ENCODE measurements at places on chromosomes 1 and 21.
A peak's percentile ranks its signal among the peaks of the same experiment; 100 is the strongest.

- no peak for DNase-seq
These were observed 328.0 kb upstream of the B3GALT2 start for GRCh38 chr1:193514397-193514796.

DNA sequence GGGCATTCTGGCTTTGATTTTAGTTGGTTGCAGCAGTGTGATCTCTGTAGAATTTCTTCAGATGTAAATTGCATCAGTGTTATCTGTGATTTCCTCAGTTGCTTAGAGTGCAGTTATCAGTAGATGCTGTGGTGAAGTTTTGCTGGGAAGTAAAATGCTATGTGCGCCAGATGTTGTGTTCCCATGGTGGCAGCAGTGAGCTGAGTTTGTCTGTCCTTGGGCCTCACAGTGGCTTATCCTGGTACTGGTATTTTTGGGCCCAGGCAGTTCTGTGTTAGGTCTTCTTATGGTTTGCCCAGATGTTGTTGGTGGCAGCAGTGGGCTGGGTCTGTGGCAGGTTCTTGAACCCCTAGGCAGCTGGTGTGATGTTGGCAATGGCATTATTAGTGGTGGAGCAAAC, 1242.1 kb downstream of the PLA2G4A start:
- no peak for DNase-seq

GRCh38 chr1:18279351-18280074, 171.9 kb downstream of the IGSF21 start:
- DNase-seq: no peak

DNA sequence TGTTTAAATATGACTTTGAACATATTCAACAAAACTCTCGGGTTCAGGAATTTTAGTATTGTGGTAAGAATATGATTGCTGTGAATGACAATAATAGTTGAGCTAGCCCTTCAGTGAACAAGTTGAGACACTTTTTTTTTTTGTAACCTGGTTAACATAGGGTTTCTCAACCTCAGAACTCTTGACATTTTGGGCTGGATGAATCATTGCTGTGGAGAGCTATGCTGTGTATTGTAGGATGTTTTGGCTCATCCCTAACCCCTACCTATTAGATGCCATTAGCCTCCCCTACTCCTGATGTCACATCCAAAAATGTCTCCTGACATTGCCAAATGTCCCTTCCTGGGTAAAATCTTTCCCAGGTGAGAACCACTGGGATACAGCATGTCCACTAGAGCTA, 113.7 kb downstream of the RUNX1 start:
- no peak for DNase-seq

- DNase-seq: no peak
These were observed 9.5 kb upstream of the RNF186 start for GRCh38 chr1:19824541-19824940.

DNA sequence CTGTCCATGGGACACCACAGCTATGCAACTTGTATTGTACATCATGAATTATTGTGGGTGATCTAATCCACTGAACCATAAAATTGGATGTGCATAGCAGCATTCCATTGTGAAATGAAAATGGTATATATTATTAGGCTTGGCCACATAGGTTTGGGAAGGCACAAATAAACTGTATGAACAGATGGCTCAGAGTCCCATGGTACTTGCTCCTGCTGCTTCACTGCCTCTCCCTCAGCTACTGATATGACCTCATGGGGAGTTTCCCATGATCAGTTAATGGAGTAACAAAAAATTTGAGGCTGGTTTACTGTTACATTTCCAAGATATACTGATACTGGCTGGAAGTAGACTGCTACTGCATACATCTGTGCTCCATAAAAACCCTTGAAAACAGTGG, 152.7 kb upstream of the NEGR1 start:
- no peak for DNase-seq

- DNase-seq: no peak
These were observed 11.5 kb downstream of the YBEY start for GRCh38 chr21:46297338-46298271.

DNA sequence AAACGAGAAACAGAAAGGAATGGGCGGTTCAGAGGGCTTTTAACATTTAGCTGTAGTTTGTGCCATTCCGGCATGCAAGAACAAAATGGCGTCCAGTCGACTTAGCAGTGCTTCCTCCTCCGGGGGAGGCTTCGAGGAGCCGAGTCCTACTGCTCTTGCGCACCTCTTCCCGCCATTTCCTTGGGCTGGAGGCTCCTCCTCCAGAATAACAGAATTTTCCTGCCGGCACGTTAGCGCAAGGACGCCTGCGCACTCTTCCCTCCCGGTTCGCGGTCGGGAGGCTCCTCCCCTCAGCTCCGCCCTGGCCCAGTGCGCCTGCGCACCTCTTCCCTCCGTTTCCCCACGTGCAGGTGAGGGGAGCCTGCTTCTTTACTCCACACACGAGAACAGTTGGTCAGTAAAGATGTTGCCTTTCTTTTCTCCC, 1.0 kb downstream of the DMRTB1 start:
- no peak for DNase-seq

DNA sequence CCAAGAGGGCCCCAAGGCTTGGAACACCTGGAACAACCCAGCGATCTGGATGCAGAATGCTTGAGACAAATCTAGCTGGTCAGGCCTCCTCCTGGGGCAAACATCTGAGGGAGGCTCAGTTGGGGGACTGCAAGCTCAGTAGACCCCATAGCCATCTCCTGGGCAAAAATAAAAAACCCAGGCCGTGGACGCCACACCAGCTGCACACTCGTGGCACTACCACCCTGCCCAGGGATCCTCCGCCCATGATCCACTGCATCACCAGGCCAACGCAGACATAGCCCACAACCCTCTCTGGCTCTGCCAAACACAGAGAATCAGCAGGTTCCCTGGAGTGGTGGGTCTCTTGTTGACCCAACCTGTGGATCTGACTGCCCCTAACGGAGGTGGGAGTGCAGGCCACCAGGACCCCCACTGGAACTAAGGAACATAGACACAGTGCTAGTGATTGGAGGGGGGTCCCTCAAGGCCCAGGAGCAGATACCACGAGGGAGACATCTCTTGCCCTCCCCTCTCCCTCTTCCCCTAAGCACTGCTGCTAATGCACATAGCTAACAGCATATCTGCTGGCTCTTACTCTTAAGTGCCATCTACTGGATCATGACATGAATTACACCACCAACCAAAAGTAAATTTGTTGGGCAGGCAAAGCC, 147.2 kb downstream of the CHD1L start:
- DNase-seq: no peak

DNA sequence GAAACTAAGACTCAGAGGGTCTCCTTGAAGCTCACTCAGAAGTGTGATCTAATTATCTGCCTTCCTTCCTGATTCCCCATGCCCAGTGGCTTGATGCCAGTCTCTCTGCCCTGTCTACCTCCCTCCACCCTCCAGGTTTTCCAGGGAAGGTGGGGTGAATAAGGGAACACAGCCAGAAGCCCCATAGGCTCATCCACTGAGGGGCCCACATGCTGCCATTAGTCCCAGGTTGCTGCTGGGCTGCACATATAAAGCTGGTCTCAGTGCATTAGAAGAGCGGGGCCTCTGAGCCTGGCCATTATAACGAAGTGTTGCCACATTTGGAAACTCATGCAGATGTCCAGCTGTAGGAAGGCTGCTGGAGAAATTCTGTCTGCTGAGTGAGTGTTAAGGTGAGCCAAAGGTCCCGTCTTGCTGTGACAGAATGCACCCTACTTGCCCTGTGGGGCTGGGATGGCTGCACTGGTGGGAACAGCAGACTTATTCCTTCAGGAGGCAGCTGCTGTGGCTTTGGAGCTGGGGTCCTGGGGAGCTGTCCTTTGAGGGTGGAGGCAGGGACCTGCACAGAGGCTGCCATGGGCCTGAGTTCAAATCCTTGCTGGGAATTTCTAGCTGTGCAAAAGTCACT, 2.9 kb downstream of the ADORA1 start:
- no peak for DNase-seq

DNA sequence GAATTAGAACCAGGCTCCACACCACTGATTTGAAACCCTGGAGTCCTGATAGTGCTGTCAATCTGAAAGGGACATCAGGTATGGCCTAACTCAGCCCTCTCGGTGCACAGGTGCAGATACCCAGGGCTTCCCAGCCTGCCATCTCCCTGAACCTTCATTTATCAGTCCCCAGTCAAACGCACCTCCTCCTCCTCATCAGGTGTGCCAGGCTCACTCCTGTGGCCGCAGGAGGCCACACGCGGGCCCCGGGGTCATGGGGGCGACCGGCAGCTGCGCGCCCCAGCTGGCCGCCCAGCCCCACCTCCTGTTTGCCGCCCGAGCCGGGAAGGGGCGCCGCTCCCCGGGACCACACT, 572 bp downstream of the FUCA1 start:
- no peak for DNase-seq

- no peak for DNase-seq
These were observed 77.5 kb downstream of the FMN2 start for GRCh38 chr1:240169188-240169587.

DNA sequence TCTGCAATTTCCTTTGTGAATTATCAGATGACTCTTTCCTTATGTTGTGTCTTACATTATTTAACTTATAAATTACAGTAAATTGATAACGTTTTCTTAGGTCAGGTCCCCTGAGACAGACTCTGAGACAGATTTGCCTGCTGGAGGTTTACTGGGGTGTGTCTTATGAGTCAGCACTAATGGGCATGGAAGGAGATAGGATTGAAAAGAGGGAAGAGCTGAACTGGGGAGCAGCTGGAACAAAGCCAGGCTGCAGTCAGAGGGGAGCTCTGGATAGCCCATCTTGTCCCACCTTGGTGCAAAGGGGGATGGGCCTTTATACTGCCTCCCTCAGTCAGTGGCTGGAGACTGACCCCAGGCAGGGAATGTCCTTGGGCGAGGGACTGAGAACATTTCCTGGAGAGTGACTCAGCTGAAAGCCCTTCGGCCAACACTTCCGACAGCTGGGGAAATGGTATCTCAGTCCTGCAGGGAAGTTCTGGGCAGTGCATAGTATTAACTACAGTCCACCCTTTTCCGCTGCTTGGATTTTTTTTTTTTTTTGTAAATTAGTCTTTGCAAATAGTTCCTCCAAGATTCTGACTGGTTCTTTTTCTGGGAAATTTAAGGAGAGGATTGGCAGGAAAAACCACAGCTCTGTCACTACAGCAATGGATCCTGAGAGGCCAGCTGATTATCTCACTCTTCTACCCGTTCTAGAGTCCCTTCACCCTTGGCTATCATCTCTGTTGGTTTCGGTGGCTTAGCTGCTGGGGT, 39.1 kb upstream of the CDC42BPA start:
- peak; percentile 86 for DNase-seq

DNA sequence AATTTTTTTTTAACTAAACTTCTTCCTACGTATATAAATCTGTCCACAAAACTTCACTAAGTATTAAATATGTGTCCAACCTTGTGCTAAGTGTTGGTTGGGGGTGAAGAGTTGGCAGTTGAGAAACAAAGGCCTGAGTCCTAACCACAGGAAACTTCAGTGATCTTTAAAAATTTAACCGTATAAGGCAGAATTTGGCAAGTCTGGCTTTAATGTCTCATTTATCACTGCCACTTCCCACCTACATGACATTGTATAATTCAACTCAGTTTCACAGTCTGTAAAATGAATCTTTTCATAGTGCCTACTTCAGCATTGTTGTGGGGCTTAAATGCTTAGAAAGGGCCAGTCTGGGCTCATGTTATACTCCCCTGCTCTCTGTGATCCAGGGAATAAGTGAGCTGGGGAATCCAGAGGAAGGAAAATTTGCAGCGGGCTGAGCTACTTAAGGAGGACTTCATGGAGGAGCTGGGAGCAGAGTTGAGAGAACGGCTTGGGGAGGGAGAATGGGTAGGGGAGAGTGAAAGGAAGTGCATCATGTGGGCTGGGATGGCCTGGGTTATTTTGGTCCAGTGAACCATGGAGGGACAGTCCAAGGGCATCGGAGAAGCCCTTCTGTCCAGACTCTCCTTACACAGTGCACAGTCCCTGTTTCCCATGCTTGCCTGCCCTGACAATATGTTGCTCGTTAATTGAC, 14.5 kb downstream of the IFNAR2 start:
- DNase-seq: no peak

DNA sequence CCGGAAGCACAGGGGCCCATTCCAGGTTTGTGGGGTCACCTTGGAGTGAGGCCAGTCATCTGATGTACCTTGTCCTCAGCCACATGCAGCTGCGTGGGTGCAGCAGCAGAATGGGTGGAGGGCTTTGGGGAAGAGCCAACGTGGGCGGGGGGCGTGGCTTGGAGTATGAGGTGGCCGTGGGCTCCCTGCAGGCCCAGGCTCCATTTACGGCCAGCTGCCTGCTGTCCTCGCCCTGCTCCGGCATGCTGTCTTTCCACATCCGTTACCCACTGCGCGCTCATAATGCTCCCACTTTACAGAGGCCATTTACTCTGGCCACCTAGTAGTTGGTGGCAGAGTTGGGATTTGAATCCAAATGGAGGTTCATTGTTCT, 27.8 kb upstream of the TINAGL1 start:
- no peak for DNase-seq

DNA sequence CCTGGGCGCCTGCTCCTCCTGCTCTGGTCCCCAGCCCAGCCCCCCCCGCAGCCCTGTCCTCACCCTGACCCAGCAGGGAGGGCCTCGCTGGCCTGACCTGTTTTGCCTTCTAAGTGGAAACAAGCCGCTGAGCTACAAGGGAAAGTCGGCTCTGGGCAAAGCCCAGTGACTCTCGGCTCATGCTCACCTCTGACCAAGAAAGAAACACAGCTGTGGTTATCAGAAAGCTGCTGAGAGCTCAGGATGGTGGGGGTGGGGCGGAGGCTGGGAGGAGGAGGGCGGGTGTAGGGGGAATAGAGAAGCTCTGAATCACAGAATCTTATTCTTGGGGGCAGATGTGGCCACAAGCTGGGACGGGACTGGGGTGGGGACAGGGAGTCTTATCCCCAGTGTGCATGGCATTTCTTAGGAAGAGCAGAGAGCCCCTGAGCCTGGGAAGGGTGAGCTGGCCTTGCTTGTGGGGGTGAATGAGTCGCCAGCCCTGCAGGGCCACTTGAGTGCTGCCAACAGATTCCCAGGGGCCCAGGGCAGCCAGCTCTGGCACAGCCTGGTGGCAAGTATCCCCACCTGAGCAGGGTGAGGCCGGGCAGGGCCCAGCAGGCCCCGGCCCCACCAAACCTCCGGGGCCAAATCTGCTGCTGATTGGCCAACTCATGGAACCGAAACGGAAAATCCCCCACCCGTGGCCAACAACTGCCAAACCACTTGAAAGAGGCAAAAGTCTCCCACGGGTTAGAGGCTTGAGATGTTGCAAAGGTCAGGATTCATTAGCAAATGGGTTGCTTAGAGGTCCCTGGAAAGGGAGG, 120.6 kb downstream of the SPSB1 start:
- peak; percentile 78 for DNase-seq

GRCh38 chr1:201721082-201722049, 107.6 kb upstream of the IPO9 start:
- DNase-seq: no peak

DNA sequence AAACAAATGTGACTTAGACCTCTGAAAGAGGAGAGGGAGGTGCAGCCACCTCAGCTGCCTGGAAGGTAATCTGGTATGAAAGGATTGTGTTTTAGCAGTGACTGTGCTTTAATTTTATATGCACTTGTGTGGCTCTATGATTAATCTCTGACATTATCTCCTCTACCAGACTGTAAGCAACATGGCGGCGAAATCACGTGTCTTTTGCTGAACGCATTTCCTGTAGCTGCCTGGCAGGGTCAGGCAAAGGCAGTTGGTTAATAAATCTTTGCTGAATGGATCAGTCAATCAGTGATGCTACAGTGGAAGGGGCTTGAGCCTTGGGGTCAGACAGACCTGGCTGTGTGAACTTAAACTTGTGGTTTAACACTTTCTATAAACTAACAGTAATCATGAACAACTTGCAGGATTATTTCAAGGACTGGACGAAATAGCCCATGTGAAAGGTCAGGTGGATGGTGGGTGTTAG, 96.9 kb downstream of the ADSS2 start:
- no peak for DNase-seq

- DNase-seq: no peak
These were observed 89.8 kb downstream of the KIF14 start for GRCh38 chr1:200530623-200531261.

GRCh38 chr1:90198616-90199332, 203.9 kb downstream of the ZNF326 start:
- no peak for DNase-seq

Measured in right atrium auricular region (tissue), 2 donors.